Lung (tissue), 17 donors: ENCODE measurements at places on chromosomes 6 and 20. TPM values are rescaled to one million over a fixed set of nuclear protein-coding genes. Genes with fewer than 3 reads are reported as not detected.

Gene PHACTR3
- total RNA-seq = 3.8 TPM

Gene CFAP206
- total RNA-seq = 10.9 TPM

Gene TMEM239
- not detected for total RNA-seq

Gene MYT1
- total RNA-seq = not detected

Gene NQO2
- 9.4 TPM for total RNA-seq
